ENCODE measurements at places on chromosomes 7 and 10.
A peak's percentile ranks its signal among the peaks of the same experiment; 100 is the strongest.

- DNase-seq: no peak
These were observed 2.1 kb upstream of the PALD1 start for GRCh38 chr10:70476249-70477035.

GRCh38 chr10:95305606-95306317 lies 15.0 kb upstream of the PDLIM1 start:
- DNase-seq: peak; percentile 62

DNA sequence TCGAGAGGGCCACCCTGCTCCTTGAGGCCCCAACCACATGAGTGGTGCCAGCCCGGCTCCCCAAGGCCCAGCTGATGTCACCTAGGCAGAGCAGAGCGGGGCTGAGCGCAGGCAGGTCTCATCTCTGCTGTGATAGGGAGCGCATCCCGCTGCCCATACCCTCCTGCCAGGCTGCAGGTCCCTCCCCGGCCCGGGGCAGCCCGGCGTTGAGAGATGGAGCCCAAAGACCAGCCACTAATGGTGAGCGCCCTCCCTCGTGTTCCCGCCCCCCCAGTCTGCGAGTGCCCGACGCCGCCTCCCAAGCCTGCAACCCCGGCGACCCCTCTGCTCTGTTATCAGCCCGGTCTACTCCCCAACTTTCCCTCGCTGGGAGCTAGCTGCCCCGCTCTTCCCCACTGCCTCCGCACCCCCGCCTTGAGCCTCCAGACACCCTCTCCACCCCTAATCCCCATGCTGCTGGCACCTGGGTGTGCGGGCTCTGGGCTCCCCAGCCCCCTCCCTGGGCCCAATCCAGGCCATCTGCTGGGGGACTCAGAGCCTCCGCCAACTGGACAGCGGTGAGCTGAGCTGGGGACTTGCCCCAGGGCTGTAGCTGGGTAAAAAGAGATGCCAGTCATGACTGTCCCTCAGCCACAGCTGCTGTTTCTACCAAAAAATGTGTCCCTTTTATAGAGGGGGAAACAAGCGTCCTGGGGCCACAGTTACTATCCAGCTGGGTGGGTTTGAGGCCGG lies 19.7 kb upstream of the CHST12 start:
- DNase-seq: no peak

DNA sequence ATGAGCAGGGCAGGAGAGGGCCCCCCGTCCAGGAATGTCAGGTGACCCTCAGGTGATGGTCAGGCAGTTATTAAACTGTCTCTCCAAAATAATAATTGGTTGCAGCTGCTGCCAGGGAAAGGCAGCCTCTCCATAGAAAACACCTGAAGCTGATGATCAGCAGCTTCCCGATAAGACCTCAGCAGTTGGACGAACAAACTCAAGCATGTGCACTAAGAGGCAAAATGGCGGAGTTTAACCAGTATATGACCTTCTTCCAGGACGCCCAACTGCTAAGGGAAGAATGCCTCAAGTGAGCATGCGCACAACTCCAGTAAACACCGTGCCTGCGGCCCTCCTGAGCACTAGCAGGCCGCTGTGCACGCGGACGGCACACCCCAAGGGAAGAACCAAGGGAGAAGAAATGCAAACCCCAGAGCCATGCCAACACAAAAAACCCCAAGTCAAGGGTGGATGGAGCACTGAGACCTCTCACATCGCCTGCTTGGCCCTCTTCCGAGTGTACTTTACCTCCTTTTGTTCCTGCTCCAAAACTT lies 38.9 kb upstream of the ADARB2 start:
- no peak for DNase-seq

GRCh38 chr10:89702121-89702480 lies 711 bp downstream of the KIF20B start:
- DNase-seq: no peak

GRCh38 chr7:100627238-100627549 lies 14.2 kb downstream of the TFR2 start:
- DNase-seq: no peak

- no peak for DNase-seq
These were observed 658.1 kb upstream of the MGMT start for GRCh38 chr10:128808921-128809440.

DNA sequence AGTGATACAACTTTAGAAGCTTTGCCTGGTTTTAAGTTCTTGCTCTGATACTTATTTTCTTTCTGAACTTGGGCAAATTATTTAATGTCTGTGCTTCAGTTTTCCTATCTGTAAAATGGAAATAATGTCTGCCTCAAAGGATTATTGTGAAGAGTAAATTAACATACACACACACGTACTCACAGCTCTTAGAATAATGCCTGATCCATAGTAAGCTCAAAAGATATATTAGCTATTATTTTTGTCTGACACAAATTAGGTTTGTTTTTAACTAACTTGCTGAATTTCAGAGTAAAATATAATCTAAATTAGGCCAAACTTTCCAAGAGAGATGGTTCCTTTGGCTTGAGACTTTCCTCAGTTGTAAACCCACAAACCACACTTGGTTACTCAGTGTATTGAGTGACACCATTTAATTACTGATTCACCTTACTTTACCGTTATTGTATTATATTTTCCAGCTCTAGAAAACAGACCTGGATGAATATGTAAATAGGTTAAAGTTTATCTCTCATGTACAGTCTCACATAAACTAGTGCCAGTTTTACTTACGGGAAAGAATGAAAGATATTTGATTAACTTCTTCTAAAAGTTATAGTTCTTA lies 50.4 kb downstream of the VTI1A start:
- no peak for DNase-seq

DNA sequence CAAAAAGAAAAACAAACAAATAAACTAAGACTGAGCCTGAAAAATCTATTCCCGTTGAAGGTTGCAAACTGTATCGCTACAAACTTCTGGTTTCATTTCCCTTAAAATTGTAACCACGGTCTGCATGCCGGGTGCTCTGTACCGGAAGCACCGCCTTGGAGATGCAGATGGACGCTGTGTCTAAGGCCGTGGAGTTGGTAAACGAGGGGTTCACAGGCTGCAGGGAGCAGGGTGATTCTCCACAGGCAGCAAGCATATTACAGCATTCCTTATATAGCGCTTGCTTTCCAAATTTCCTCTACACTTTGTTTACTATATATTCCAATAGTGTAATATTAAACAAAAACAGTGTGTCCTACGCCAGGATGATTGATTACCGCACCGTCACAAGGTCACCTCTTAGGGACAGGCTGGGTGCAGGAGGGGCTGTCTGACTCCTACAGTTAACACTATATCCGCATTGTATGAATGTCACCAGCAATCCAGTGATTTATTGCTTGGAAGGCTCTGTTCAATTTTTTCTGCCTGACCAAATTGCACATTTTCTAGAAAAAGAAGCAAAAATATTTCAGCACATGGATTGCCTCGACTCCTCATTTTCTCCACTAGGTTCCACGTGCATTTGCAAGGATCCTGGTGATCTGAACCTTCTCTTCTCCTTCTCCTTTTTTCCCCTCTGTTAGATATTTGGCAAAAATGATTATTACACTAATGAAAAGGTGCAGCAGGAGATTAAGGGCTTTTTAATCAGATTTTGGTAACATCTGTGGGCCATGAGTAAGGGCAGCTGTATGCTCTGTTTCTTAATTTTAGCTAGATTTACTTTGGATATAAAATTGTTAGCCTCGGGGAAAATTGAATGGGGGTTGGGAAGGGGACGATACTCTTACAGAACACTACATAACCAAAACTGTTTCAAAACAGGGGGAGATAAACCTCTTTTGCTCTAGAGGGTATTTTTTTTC lies 325.8 kb upstream of the MGMT start:
- no peak for DNase-seq

GRCh38 chr7:128010391-128011127 lies 20.7 kb downstream of the LRRC4 start:
- DNase-seq: no peak

GRCh38 chr7:15041226-15041625 lies 138.7 kb upstream of the DGKB start:
- peak; percentile 60 for DNase-seq

- no peak for DNase-seq
These were observed 22.0 kb upstream of the BTRC start for GRCh38 chr10:101331956-101332355.

GRCh38 chr7:43735403-43735801 lies 6.1 kb upstream of the COA1 start:
- no peak for DNase-seq

GRCh38 chr10:82505009-82505408 lies 630.0 kb downstream of the NRG3 start:
- no peak for DNase-seq

- DNase-seq: no peak
These were observed 762.3 kb downstream of the AUTS2 start for GRCh38 chr7:70360557-70360956.

DNA sequence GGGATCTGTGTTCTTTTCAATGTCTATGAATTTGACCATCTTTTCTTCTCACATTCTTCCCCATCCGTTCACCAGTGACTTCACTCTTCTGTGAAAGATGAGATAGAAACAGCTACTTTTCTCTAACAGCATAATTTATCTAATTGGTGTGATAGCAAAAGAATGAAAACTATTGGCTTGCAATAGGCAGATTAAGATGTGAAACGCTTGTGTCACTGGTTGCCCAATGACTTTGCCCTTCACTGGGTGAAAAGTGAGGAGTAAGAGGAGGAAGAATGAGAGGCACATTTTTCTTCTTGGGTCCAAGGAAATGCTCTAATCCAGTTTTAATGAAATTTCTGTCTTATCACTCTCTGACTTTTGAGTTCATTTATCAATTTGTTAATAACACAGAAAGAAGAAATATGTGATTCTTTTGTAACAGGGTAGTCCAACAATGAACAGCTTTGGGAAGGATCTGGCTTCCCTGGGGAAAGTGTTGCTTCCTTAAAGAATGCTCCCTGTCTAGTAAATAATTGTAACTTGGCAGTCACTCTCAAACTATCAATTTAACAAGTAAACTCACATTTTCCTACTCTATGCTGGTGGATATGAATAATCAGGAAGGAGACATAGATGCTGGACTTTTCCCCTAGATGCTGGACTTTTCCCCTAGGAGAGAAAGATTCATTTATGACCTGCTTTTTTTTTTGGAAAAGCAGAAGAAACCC lies 35.1 kb downstream of the BET1 start:
- no peak for DNase-seq

DNA sequence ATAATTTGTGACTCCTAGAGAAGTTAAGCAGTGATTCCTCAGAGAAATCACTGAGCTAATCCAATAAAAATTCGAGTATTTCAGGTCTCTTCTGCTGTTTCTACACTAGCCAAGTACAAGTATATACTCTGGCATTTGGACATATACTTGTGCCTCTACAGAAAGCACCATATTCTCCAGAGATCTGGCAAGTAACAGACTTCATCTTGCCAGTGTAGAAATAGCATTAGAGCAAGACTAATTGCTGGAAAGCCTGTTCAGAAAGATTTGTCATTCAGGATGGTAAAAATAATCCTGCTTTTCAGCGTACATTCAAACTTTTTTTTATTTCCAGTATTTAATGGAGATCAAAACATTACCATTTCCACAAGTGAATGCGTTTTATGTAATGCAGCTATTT lies 410.8 kb upstream of the ETV1 start:
- no peak for DNase-seq

- no peak for DNase-seq
These were observed 377.8 kb downstream of the GFRA1 start for GRCh38 chr10:115895166-115895565.

DNA sequence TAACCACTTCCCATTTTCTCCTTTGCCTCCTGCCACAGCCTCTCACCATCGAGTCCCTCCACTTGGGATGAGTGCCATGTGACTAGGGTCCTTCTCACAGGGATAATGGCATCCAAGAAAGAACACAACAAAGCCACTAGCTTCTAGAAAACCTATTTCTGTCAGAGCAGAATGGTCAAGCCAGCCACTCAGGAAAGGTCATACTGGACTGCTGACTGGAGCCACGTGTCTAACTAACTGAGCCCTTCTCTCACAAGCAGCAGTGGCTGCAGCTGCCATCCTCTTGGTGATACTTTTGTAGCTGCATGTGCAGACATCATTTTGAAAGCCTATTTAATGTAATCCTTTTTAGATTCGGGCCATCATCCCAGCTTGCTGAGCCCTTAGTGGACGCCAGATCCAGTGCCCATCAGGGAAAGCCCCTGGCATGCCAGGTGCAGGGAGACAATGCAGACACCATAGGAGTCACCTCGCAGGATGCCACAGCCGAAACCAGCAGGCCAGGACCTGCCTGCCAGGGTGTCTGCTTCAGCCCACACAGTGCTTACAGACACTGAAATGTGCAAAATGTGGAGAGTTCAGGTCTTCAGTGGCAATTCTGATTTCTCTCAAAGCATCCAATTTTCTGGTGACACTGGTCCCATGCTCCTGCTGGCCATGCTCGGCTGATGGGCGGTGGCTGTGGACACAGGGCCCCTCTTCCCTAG lies 98.3 kb upstream of the DDC start:
- DNase-seq: no peak

DNA sequence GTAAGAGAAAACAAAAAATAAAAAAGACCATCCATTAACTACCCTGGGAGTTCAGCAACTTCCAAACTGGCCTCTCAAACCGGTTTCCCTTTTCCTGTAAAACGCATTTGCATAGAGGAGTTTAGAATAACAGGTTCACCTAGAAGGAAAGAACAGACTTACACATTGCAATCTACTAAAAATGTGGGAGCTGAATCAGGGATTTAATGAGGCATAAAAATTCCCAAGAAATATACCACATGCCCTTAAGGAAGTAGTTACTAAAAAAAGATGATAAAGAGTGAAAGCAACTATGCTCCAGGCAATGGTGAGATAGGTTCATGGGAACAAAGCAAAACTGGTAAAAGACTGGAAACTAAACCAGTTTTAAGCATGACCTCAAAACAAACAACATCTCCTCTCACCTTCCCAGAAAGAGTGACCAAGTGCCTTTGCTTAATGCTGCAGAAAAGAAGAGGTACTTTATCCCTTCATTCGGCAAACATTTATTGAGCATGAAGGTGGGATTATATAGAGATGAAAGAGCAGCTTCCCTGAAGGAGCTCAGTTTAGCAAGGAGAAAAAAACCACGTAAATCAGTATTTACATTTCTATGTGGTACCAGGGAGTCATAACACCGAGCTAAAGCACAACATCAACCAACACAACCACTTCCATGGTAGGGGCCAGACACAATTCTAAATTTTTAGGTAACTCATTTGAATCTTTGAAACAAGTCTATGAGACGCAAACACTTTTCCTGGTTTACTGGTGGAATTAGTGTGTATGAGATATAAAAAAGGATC lies 152.8 kb downstream of the SGMS1 start:
- peak; percentile 64 for DNase-seq

DNA sequence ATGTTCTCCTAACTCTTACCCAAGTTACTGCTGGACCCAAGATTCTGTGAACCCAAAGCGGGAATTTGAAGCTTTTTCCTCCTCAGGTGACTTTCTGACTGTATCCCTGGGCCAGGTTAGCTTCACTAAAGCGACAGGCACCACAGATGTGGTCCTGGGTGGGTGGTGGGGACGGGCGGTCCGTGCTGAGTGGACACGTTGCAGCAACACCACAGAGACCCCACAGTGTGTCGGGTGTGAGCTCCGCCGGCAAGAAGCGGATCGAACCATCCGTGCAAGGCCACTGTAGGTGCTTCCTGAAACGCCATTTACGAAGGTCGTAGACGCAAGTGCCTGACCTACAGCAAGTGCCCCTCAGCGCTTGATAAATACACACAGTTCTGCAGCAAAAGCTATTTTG lies 325.9 kb downstream of the ADARB2 start:
- DNase-seq: no peak

- DNase-seq: no peak
These were observed 214.3 kb downstream of the ELMO1 start for GRCh38 chr7:37234334-37234733.
